ENCODE measurements at places on chromosomes 12 and 14.

GRCh38 chr12:46494424-46494823 is 121.9 kb upstream of the SLC38A2 start:
- no peak for DNase-seq

- no peak for DNase-seq
Measured at GRCh38 chr14:90405101-90405500, 8.3 kb downstream of the CALM1 start.

GRCh38 chr14:63910583-63911363 is 58.0 kb downstream of the SYNE2 start:
- DNase-seq = no peak

- no peak for DNase-seq
Measured at GRCh38 chr12:124392667-124393413, 97.9 kb downstream of the RFLNA start.

DNA sequence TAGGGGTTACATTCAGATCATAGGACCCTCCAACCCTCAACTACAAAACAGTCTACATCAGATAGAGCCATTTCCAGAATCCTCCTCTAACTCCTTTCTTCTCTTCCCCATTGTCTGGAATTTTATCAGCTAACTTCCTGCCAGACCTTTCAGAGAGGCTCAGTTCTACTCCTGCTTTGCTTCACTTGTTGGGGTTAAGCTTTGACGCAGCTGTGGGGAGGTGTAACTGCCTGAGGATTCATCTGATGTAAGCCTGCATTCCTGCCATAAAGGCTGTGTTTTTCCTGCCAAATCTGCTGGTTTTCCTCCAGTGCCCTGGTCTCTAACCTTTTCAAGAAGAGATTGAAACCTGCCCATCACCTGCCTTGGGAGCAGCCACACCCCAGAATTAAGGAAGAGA is 16.9 kb downstream of the DHRS2 start:
- no peak for DNase-seq

GRCh38 chr12:104939089-104939488 is 19.0 kb downstream of the SLC41A2 start:
- DNase-seq = no peak

- no peak for DNase-seq
Measured at GRCh38 chr12:83128540-83128939, 441.8 kb downstream of the TMTC2 start.

GRCh38 chr12:125193376-125194152 is 128.3 kb downstream of the AACS start:
- DNase-seq = no peak

GRCh38 chr12:111094157-111095010 is 174.0 kb upstream of the MYL2 start:
- no peak for DNase-seq

GRCh38 chr12:127556231-127556886 is 710.6 kb upstream of the TMEM132C start:
- peak; percentile 50 for DNase-seq

- DNase-seq = no peak
Measured at GRCh38 chr12:113697651-113698509, 226.2 kb upstream of the LHX5 start.

DNA sequence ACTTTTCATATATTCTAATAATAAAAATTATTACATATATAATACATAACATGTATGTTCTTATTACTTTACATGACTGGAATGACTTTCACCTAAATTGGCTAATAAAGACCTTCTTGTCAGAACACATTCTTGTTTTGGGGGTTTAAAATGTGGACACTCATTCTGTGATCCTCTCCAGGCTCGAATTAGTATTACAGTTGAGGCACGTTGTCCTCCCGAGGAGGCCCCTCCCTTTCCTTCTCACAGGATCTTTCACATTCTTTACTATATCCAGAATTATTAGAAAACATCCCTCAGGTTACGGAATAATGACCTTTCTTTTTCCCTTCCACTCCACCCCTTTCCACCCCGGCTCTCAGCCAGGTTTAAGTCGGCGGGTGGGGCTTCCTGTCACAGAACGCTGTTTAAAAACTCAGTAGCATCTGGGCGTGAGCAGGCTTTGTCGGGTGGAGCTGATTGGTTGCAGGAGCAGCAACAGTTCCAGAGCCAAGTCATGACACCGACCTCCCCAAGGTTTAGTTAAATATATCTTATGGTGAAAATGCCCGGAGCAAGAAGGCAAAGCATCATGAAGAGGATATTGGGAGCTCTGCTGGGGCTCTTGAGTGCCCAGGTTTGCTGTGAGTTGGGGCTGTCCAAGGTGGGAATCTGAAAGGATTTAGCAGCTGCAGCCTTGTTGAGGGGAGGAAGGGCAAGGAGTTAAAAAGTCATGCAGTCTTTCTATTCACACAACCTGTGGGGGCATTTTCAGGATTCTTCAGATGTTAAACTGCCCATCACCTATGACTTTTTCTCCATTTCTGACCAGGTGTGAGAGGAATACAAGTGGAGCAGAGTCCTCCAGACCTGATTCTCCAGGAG is 396.7 kb upstream of the OR4E1 start:
- peak; percentile 6 for DNase-seq

GRCh38 chr12:92012691-92013090 is 133.0 kb downstream of the BTG1 start:
- DNase-seq = no peak

DNA sequence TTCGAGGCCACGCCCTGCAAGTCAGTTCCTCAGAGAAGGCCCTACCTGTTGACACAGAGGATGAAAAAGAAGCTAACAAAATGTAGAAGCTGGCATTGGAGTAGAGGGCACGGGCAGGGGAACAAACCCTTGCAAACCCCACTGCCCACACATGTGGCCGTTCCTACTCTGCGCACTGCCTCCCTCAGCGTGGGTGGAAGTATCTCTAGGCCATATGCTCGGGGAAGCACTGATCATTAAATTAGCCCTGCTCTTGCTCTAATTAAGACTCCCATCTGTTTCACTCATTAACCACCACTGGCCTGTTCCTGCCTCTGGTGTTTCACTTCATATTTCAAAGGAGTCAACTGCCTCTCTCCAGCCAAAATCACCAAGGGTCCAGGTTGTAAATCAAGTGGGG is 201.2 kb upstream of the SFSWAP start:
- peak; percentile 65 for DNase-seq

GRCh38 chr14:61192989-61193388 is 88.1 kb downstream of the TMEM30B start:
- no peak for DNase-seq

GRCh38 chr12:52493172-52493571 is at the start of gene KRT6A:
Gene KRT6A, minus strand, starts transcription at chr12:52493257. Its CDS starts 69 bp downstream, at chr12:52493188.
- DNase-seq = no peak

- DNase-seq = no peak
Measured at GRCh38 chr12:3770891-3771290, 18.0 kb upstream of the CRACR2A start.

DNA sequence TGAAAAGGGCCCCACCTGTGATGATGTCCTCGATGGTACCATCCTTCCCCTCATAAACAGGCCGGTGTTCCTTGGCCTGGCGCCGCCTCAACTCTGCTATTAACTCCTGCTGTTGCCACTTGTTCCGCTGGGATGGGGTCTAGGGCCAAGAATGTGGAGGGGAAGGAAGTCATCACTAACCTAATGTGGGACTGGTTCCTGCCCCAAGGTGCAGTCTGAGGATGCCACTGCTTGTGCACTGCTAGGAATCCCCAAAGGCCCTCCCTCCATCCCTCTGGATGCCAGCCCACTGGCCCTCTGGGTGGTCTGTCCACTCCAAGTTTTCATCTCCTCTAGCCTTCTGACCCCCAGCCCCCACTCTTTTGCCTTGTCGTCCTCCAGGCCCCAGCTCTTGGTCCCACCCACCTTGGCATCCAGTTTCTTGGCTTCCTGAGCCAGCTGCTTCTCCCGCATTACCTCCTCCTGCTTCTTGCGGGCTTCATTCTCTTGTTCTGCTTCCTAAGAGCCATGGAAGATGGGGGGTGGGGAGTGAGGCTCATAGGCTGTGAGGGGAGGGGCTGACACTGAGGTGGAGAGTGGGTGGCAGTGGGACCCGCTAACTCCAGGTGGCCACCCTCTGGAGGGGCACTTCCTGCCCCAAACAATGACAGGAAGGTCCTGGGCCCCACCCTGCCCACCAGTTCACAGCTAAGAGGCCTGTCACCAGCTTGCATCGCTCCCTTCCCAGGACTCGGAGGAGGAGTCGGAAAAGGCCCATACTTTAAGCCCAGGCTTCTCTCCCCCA is 23.7 kb downstream of the PRPF40B start:
- DNase-seq = no peak

- DNase-seq = no peak
Measured at GRCh38 chr12:64681200-64682052, 71.1 kb downstream of the RASSF3 start.

- no peak for DNase-seq
Measured at GRCh38 chr12:66403746-66404145, 101.5 kb downstream of the HELB start.

- peak; percentile 34 for DNase-seq
Measured at GRCh38 chr12:104751594-104751993, 206.5 kb downstream of the SLC41A2 start.

GRCh38 chr12:128033473-128033872 is 233.5 kb upstream of the TMEM132C start:
- no peak for DNase-seq

DNA sequence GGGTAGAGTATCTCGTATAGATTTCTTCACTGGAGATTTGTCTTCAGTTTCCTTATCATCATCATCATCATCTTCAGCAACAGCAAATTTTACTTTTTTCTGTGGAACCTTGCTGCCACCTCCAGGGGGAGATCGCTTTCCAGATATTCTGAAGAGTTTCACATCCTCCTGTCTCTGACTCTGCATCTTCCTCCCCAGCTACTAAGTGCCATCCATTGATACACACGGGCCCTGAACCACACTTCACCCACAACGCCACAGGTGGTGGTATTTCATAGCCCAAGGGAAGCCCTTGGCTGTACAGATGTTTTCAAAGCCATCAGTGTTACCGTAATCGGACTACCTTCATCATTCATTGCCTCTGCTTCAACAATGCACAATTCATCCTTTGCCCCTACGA is 82.2 kb downstream of the PPP2R5C start:
- peak; percentile 70 for DNase-seq

DNA sequence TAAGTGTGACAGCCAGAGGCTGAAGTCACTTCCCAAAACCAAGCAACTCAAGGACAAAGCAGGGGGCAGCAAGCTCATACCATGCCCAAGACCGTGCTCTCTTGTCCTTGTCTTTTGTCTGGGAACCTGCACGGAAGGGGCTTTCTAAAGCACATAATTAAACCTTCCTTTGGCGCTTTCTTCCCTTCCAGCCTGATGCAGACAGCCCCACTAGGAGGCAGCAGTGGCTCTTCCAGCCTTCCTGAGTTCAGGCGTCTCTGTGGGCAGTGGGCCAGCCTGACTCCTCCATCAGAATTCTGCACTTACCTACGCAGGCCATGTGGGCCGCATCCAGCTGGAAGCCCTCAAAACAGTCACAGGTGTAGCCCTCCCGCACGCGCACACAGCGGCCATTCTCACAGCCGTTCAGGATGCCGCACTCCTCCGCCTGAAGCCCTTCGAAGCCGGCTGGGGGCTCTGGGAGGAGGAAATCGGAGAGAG is 7.6 kb downstream of the ISCA2 start:
- peak; percentile 33 for DNase-seq

GRCh38 chr14:33675415-33676130 is 275.3 kb downstream of the EGLN3 start:
- no peak for DNase-seq

DNA sequence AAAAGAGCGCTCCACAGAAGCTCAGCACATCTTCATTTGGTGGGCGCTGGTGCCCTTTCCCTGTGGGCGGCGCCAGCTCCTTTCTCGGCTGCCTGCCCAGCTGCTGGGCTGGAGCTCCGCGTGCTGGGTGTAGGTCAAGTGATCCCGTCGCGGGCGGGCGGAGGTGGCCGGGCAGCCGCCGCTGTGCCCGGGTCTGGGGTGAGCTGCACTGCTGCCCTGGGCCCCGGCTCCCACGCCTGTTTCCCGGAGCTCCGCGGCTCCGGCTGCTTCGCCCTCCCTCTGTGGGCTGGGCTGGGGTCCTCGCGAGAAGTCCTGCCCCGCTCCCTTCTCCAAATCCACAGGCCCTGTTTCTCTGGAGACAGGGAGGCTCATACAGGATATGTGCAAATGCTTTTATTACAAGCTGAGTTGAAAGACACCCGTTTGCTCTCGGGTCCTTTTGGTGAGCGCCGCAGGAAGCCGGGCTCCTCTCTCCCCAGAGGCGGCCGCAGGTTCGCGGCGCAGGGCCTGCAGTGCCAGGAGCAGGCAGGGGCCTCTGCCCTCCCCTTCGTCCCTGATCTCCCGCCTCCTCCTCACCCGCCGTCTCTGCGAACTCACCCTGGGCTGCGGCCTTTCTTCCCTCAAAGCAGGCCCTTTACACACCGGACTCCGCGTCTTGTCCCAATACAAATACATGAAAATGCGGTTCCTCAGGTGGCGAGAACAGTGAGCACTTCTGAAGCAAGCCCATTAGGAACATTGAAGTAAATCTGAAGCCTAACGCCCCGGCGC is 67.8 kb upstream of the CAPRIN2 start:
- peak; percentile 74 for DNase-seq

DNA sequence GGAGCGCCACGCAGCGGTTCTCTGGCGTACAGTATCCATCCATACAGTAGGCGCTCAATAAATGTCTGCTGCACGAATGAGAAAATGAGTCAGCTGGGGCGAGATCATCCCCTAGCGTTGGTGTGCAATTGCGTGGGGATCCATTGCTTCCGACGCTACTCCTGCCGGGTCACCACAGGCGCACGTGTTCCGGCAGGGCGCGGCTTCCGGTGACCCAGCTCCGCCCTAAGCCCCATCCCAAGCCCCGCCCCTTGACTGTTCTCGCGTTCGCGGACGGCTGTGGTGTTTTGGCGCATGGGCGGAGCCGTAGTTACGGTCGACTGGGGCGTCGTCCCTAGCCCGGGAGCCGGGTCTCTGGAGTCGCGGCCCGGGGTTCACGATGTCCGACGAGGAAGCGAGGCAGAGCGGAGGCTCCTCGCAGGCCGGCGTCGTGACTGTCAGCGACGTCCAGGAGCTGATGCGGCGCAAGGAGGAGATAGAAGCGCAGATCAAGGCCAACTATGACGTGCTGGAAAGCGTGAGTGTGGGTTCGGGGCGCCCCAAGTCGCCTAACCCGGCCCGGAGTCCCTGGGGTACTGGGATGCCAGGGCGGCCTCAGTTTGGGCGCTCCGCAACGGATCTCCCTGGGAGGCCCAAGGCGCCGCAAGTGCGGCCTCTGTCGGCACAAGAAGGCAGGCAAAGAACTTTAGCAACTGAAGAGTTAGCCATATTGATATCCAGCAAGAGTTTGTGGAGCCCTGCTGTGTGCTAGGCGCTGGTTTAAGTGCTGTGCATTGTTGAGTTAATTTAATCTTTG is at the start of gene PSMD9:
TSS of gene PSMD9 (plus strand) at position 313 of the 796 bp plus-strand sequence. CDS start at position 380, 67 bp downstream.
- peak; percentile 99 for DNase-seq

- peak; percentile 88 for DNase-seq
Measured at GRCh38 chr14:50666772-50667683, 1.1 kb downstream of the SAV1 start.

All from suppressor macrophage treated with lipopolysaccharide for 1 hour (primary cell).